ENCODE measurements at places on chromosomes 11 and 22. TPM values are rescaled to one million over a fixed set of nuclear protein-coding genes. Genes with fewer than 3 reads are reported as not detected.

Gene DLG2
- 0.50 TPM for total RNA-seq

Gene GNAZ
- 3.2 TPM for total RNA-seq

Gene RAB3IL1
- 14.9 TPM for total RNA-seq

Gene PLEKHA7
- total RNA-seq = 28.7 TPM

Gene SEPTIN5
- total RNA-seq = 10.4 TPM

Gene SMIM35
- total RNA-seq = not detected

Gene C2CD3
- total RNA-seq = 18.1 TPM

Gene FXYD2
- 19.3 TPM for total RNA-seq

Gene HTR3B
- not detected for total RNA-seq

Gene MRPL21
- total RNA-seq = 138 TPM

Data from A549 treated with CORT108297 at 1 μM for 4 hours (cell line).